PC-3 (cell line): ENCODE measurements at places on chromosomes 4 and X.

- DNase-seq, result no peak
Measured at GRCh38 chrX:107552930-107553329, 75.4 kb upstream of the PRPS1 start.

DNA sequence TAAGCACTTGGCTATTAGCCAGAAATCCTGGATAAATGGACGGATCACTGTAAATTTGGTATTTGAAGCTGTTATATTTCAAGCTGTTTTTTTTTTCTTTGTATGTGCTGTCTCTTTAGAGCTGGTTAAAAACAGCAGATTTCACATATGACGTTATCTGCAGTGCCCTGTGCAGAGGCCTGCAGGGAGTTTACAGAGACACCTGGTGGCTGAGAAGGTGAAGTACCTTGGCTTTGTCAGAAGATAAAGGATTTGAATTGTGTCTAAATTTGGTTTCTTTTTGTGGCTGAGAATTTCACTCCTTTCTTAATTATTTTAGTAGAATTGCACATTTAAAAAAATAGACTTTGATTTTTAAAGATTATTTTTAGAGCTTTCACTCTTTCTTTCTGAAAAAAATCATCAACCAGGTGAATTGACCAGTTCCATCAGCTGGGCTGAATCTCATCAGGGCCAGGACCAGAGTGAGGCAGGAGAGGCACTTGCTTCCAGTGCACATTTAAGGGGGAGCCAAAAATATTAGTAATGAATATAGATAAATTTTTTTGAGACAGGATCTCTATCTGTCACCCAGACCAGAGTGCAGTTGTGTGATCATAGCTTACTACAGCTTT is 9.6 kb upstream of the CHRNA9 start:
- peak; percentile 72 for DNase-seq

DNA sequence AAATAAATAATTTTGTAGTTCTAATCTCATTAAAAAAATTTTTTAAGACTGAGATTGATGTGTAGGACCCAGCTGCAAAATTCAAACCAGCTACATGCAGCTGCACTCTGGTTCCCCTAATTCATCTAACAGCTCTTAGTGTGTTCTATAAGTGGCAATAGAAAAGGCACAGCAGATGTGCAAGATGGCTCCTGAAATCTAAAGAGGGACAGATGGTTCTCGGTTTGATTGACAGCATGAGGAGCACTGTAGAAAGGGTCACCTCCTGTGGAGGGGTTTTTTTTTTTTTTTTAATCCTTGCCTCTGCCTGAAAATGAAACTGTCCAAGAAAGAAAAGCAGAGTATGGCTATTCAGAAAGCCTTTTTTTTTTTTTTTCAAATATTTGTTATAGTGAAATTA is 16.9 kb upstream of the OCIAD1 start:
- DNase-seq, result no peak

DNA sequence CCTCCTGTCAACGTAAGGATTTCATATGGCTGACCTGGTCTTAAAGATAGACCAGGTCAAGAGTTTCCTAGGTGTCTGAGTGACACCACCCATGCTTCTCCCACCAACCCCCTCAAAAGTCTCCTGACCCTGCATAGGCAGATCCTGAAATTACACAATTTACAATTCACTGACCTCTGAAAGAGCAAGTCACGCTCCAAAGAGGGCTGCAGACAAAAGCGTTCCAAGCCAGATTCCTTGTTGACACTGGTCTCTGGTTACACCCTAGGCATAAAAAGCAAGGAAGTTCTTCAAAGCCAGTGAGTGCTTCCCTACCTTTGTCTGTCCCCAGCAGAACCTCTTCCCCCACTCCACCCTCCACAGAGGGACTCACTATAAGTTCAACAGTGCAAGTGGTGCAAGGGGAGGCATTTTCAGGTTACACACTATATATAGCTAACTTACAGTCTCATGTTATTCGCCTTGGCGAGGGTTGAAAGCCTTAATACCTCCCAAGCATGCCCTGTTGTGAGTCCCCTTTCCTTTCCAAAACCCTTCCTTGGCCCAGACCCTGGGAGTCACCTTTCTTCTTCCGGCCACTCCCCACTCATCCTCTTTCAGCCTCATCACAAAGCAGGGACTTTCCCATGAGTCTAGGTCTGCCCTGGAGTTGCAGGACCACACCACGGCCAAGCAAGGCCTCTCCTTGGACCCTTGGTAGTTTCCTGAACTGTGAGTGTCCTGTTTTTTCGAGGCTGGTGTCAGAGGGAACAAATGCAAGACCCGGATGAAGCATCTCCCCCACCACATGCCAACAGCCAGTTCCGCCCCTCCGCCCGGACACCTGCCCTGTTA is 58.0 kb upstream of the KLF3 start:
- DNase-seq, result no peak

DNA sequence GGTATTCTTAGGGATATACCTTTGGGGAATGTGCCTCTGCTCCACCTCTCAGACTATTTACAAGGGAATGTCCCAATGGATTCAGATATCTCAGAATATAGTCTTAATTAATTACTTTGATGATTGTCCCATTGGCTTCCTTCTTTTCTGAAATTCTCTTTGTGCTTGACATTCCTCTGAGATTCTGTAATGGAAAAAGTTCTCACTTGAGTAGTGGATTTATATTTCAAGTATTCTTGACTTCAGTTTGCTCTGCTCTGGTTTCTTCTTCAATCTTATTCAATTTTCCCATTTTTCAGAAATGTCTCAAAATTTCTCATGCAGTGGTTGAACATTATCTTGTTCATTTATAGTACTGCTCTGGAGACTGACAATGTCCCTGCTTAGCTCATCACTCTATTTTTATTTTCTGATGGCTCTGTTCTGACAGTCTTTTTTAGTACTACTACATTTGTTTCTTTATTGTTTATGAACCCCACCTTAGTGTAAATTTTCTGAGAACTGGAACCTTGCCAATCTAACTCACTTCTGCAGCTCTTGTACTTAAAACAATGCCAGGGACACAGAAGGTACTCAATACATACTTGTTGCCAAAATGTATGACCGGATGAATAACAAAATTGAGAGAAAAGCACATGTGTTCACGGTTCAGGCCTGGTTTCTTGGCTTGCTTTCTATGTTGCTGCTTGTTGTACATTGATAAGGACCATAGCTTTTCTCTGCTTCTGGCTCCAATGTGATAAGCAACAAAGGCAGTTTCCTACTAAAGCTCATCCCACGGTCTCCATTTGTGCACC is 471.7 kb downstream of the GASK1B start:
- no peak for DNase-seq

- DNase-seq, result no peak
Measured at GRCh38 chr4:104492183-104492771, 2.4 kb downstream of the CXXC4 start.

DNA sequence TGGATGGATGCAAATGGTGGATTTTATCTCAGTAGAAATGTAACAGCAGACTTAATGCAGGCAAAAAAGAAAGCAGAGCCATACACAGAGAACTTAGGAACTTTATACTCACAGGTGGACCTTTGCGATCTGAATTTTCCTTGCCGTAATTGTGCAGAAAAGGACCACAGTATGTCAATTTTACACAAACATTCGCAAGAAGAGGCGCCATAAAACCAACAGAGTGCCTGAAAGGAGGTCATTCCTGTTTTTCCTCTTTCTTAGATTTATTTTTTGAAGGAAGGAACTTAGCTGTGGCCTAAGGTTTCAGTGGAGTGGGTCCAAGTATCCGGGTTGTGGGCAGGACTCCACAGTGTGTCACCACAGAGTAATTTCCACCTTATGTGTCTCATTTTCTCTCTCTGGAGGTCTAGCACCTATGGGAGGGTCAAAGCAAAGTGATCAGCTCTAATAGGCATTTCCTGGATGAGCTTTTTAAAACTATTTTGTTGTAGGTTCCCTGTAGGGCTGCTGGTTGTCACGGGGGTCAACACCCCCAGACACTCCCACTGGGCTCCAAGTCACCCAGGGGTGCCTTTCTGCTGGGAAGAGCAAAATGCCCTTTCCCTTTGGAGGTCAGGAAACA is 24.7 kb upstream of the PBDC1 start:
- peak; percentile 76 for DNase-seq

DNA sequence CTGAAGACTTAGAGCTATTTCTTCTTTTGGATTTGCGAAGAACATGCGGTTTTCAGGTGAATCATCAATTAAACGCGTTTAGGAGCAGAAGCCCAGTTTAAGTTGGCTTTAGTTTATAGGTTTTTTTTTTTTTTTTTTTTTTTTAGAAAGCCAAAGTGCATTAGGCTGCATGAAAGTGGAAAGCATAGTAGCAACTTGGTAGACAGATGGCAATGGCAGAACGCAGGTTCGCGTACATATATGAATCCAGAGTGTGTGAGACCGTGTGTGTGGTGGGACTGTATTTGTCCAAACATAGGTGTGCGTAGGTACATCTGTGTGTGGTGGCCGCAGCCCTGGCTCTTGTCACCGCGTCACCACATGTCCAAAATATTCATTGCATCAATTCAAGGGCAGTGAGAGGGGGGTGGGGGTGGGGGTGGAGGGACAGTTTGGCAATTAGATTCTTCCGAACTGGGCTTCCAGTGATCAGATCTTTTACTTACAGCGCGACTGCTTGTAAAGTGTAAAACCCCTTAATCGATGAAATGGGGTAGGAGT is 901 bp downstream of the JADE1 start:
- DNase-seq, result peak; percentile 13

GRCh38 chr4:189206953-189207352 is 733.7 kb upstream of the FRG1 start:
- no peak for DNase-seq

GRCh38 chr4:41455206-41455605 is 82.8 kb upstream of the LIMCH1 start:
- peak; percentile 37 for DNase-seq

DNA sequence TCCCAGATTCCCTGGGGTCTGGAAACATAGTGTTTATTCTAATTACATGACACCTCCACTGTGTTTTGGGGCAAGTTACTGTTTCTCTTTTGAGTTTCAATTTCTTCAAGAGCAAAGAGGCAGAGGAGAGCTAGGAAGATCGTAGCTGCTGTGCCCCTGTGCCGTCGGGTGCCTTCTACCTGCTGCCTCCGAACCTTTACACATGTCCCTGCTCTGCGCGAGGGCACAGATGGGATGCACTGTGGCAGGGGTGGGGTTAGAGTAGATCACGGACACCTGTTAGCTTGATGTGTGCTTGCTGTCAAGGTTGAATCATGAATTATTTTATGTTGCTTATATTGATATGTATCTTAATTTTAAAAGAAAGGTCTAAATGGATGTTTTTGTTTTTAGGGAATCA is 71.1 kb upstream of the MSANTD1 start:
- no peak for DNase-seq

- DNase-seq, result peak; percentile 49
Measured at GRCh38 chrX:110004215-110004614, 1.3 kb downstream of the TMEM164 start.

DNA sequence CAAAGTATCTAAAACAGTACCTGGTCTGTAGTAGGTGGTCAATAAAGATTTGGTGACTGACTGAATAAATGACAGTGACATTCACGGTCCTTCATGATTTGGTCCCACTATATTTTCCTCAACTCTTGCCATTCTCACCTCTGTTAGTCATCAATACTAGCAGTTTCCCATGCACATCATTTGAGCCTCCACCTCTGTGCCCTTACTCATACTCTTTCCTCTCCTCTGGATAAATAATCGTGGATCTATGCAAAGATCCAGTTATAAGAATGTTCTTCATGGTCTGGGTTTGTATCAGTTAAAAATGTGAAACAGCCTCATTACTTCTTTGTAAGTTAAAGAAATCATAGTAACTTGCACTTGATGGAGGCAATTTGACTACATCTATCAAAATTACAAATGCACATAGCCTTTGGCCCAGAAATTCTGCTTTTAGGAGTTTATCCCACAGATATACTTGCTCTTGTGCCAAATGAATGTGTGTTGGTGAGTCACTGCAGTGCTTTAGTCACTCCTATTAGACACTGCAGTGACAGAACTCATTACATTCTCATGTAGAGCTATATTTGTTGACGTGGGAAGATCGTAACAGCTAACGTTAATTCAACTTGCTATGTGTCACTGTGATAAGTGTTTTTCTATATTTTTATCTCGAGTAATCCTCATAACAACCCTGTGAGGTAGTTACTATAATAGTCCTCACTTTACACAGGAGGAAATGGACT is 121.9 kb upstream of the SMIM10 start:
- DNase-seq, result peak; percentile 84

DNA sequence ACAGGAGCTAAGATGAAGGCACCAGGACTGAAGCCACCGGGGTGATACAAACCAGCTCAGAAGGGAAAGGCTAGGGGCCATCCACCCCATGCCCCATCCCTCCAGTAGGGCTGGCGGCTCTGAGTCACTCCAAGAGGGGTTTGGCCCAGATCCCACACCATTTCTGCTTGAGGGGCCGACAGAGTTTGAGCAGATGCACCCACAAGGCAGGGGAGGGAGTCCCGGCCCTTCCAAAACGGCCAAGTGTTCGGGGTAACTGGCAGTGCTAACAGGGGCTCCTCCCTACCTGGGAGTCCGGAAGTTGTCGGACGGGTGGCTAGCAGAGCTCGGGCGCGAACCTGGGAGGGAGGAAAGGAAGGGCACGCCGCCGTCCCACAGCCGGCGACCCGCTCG is 412 bp downstream of the SLC10A3 start:
- peak; percentile 38 for DNase-seq

- no peak for DNase-seq
Measured at GRCh38 chrX:118538386-118538785, 42.8 kb downstream of the DOCK11 start.

DNA sequence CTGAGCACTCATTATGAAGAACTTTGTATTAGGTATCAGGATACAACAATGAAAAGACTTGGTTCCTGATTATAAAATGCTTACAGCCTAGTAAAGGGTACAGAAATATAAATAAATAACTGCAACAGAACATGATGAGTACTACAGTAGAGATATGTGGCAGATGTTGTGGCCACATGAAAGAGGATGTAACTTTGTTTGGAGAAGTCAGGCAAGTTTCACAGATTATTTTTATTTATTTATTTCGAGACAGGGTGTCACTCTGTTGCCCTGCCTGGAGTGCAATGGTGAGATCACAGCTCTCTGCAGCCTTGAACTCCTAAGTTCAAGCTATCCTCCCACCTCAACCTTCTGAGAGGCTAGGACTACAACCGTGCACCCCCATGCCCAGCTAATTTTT is 15.8 kb upstream of the UBE2K start:
- no peak for DNase-seq

- DNase-seq, result no peak
Measured at GRCh38 chrX:30151964-30152363, 63.4 kb upstream of the MAGEB2 start.

DNA sequence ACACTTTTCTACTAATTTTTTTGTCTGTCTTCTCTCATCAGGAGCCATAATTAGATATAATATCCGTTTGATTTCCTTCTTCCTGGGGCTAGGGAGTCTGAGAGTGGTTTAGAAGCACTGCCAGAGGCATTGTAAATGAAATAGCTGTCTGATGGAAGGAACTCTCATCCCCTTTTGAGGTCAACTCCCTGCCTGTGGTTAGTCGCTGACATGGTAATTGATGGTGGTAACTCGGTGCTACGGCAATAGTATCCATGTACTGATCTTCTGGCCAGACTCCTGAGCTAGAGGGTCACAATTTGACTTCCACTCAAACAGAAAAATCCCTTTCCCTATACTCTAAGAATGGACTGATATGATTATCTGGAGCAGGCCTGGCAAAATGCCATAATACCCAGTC is 108.1 kb upstream of the TRPC5 start:
- no peak for DNase-seq

- peak; percentile 78 for DNase-seq
Measured at GRCh38 chr4:168558599-168558998, 61.7 kb downstream of the PALLD start.
